Stimulated activated CD4-positive, alpha-beta T cell treated with anti-CD3 and anti-CD28 coated beads, Interleukin-4, amount 100 ng/mL, for 1 hour (primary cell): ENCODE measurements at places on chromosomes 3 and 15.
A peak's percentile ranks its signal among the peaks of the same experiment; 100 is the strongest.

DNA sequence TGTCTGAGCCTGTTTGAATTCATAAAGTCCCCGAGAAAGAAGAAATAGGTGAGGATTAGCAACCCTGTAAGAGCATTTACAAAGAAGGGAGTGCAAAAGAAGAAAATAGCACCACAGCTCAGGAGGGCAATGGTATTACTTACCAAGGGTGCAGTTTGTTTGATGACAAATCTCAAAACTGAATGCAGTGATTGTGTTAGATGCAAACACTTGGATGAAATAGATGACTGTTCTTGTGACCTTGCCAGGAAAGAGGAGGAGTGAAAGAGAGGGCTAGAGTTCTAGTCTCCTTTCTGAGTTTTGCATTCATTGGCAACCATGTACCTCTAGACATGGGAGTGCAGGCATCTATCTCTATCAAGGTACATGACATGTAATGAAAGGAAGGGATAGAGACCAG, 1030.8 kb upstream of the CFAP20DC start:
- no peak for DNase-seq

DNA sequence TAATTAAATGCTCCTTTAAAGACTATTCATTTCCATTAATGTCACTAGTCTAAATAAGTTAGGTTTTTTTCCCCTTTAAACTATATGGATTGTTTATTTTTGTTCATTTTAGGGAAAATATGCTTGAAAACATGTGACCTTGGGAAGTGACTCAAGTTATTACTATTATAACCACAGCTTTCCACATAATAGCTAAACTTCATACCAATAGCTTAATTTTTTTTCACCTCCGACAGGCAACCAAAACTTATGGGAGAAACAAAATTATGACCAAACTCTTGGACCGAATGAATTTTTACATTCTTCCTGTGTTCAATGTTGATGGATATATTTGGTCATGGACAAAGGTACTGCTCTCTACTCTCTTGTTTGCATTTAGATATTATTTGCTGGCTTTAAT, 16.2 kb downstream of the CPA3 start:
- DNase-seq: no peak

GRCh38 chr15:68374168-68374745, 57.7 kb downstream of the ITGA11 start:
- DNase-seq: no peak

- DNase-seq: no peak
These were observed 60.9 kb downstream of the NCEH1 start for GRCh38 chr3:172649987-172650386.

- no peak for DNase-seq
These were observed 256.1 kb downstream of the CHST2 start for GRCh38 chr3:143375698-143376097.

- DNase-seq: no peak
These were observed 18.7 kb downstream of the PXYLP1 start for GRCh38 chr3:141250342-141250741.

DNA sequence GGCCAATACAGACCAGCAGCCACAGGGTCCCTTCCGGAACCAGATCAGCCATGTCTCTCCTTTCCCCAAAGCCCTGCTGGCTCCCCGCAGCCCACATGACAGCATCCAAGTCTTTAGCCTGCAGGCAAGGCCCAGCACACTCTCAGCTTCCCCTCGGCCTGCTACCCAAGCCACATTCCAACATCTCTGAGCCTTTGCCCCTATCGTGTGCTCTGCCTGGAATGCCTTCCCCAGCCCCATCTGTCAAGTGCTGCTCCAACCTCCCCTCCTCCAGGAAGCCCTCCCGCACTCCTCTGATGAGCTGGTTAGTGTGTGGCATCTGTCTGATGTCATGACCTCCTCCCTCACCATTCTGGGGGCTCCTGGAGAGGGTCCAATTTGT, 8.5 kb downstream of the PLXND1 start:
- DNase-seq: no peak

GRCh38 chr3:135034891-135035440, 239.9 kb downstream of the EPHB1 start:
- DNase-seq: no peak

DNA sequence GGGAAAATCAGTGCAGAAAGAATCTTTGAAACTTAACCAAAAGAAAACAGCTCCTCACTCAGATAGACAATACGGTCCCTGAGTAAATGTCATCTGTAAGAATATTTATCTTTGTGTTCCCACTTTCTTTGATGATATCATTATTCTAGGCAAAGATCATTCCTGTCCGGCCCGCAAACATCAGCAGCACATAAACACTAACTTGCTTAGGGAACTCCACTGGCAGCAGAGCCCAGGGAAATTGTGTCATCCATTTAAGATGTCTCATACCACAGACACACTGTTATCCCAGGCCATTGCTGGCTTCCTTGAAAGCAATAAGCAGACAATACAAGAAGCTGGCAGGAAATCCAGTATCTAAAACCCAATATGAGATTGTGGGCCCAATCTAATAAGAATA, 20.1 kb upstream of the CD96 start:
- no peak for DNase-seq

GRCh38 chr3:159158213-159158612, 356.4 kb downstream of the MFSD1 start:
- DNase-seq: no peak

DNA sequence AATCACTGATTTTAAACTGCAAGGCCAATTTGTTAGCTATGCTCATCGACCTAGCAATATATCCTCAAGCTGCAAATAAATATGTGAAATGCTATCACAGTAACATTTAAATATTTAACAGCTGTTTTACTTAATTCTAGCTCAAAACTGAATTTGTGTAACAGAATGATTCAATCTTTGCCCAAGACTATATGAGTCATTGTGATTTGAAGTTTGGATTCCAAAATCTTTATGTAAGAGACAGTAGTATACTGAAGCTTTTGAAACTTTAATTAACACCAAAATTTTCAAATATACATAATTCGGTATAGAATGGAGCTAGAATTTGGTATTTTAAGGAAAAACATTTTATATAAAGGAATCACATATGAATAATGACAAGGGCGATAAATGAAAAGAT, 603.0 kb upstream of the ROBO2 start:
- DNase-seq: no peak

GRCh38 chr3:192336286-192336685, 391.1 kb downstream of the FGF12 start:
- DNase-seq: no peak

DNA sequence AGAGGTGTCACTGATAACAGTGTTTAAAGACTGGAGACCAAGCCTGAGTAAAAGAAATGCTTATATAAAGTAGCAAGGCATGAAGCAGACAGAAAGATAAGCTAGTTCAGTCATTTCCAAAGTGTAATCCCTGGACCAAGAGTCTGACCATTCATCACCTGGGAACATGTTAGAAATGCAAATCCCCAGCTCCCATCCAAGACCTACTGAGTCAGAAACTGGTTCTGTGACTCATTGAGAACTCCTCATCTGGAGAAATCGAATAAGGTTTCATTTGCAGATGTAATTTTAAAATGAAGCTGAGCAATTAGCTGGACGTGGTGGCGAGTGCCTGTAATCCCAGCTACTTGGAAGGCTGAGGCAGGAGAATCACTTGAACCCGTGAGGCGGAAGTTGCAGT, 473.9 kb upstream of the UBE2E2 start:
- DNase-seq: no peak

DNA sequence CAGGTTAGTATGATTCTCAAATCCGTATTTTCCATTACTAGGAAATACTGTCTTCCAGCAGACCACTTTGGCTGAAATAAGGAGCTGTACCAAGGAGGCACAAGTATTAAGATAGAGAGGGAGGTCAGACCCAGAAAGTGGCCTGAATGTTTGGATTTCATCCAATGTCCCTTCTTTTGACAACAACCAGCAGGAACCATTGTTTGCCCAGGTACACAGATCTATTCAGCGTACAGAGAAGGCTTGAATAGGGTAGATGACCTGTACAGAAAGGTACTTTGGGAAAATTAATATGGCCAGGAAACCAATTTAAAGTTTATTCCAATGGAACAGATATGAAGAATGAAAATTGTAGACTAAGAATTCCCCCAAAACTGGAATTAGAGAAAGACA, 12.6 kb downstream of the MTHFS start:
- DNase-seq: no peak

DNA sequence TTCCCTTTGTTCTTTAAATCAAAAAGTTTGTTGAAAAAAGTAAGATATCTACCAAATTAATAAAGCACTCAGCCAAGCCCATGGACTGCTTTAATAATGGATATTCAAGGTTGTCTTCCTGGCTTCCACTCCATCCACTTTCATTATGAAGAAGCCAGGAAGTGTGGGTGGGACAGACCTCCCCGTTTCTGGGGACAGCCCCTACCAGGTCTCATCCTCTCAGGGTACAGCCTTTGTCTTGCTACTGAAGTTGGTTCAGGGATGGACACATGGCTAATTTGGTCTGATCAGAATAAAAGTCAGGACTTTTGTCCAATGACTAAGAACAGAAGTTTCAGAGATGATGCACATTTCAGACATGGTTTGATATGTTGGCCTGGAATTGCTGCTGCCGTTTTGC, 32.6 kb downstream of the CCNB2 start:
- DNase-seq: no peak

- DNase-seq: no peak
These were observed 24.1 kb downstream of the CBLB start for GRCh38 chr3:105844704-105845103.

DNA sequence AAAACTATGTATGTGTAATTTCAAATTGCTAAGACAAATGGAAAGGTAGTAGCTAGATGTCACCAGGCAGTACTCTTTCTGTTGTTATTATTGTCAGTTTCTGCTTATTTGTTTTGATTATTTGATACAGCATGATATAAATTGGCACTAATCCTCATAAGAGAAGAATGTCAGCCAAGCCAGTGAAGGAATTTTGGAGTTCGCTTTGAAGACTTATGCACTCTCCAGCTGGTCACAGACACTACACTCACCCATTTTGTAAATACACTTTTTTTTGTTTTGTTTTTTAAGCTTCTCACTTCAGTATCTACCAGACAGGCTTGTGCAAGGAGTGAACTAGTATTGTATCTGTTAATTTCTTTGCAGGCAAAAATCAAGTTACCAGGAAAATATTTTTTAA, 180.2 kb upstream of the TTC14 start:
- DNase-seq: no peak

DNA sequence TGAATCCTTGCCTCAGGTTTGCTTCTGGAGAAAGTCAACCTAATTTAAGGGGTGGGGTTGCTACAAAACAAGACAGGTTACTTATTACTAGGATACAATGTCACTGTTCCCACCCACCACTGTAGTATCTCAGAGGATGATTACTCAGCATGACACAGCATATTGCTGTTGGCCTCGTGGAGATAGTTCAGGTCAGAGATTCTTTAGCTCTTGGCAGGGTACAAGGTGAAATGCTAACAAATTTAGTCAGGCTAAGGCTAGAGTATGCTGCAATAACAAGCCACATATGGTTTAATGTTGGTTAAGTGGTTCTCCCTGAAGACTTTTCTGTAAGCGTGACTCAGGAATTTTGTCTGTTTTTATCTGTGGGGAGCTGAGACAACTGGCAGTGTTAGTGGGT, 161.8 kb downstream of the EDEM1 start:
- DNase-seq: no peak

DNA sequence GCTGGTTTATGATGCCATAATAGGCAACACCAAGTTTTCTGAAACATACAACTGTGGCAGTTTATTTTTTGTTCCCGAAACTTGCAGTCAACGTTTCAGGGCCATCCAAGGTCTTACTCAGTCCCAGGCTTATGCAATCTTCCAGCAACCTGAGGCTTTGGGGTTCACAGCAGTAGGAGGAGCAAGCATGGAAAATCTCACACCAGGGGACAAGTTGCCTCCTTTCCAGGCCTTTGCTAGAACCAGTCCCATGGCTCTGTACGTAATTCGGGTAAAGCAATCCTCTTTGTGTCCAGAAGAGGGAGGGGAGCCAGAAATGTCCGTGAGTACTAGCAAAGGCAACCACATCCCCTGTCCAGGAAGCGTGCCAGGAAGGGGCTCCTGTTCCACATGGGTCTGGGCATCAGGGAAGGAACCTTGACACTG, 4.7 kb upstream of the FAM240A start:
- DNase-seq: no peak

GRCh38 chr3:187902041-187902471, 156.8 kb upstream of the BCL6 start:
- DNase-seq: no peak

GRCh38 chr3:101069901-101070798, 76.9 kb upstream of the ABI3BP start:
- peak; percentile 62 for DNase-seq

DNA sequence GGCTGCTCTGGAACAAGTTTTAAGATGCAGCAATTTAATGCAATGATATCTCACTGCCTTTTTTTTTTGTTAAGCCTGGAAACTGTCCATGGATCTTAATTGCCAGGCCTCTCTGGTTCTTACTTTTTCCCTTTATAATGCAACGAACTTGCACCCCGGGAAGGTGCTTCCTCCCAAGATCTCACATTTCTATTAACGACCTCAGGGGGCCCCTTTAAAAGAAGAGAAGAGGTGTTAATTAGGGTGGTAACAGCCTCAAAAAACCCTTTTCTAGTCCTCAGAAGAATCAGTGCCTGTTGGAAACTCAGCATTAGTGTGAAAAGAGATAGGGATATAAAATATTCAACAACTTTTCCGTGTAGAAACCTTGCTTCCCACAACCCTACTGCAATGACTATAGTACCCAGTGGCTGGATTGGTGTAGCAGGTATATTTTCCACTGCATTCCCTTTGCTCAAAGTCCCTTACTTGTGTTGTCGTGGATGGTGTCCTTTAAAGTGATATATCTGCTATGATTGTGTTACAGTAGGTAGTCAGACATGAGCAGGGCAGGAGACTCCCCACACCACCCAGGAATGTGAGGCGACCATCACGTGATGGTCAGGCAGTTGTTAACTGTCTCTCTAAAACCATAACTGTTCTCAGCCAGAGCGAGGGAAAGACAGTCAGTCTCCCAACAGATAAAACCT, 121.8 kb downstream of the CTNNB1 start:
- no peak for DNase-seq

DNA sequence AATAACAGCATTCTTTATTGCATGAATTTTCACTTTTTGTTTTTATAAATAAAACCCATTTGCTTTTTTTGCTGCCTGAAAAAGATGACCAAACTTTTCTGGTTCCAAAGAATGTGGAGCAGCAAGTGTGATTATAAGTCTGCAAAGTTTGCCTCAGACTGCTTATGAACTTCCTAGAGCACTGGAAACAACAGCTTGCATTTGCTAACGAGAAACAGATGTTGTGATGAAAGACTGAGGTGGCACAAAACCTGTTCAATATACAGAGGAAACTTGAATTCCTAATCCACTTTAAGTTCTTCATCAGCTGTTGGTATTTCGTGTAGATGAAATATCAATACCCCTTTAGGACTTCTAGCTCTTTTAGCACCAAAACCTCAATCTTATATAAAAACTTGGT, 9.3 kb downstream of the ZPLD1 start:
- DNase-seq: no peak
